ENCODE measurements at places on chromosomes 11 and 22.

DNA sequence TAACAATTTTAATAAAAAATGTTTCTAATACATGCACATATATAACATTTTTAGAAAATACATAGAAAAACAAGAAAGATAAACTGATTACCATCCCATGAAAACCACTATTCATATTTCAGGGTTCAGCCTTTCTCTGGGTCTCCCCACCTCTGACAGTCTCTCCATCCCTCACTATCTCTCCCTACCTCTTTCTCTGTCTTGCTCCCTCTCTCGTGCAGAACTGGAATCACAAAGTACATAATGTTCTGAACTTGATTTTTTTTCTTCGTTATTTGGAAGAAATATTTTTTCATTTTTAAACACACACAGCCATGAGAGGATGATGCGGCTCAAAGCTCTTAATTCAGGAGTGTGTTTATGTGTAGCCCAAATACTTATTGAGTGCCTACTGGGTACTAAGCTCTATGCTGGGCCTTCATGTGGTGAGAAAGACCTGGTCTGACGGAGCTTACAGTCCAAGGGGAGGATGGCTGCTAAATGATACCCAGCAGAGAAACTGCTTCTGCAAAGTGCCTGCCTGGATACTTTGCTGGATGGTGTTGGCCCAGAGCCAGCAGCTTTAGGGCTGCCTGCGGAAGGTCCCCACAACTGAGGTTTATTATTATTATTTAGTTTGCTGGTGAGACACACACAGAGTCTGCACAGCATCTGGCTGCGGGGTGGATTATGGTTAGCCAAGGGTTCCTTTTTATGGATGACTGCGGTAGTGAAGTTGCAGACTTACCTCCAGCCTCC, 42.6 kb downstream of the SC5D start:
- no peak for DNase-seq

GRCh38 chr11:86056351-86056854, 12.5 kb downstream of the PICALM start:
- DNase-seq: no peak

DNA sequence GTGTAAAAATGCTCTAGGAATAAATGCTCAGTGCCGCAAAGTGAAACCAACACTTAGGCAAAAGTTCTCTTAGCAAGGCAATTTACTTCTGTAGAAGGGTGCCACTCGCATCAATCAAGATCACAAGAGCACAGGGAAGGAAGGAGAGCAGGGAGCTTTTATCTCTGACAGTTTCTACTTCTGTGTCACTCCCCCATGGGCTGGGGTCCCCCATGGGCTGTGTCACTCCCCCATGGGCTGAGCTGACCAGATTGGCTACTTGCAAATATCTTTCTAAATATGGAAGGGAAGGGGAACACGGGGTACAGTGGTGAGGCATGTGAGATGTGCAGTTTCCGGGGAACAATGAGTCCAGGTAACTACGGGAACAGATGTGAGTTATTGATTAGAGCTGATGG, 397 bp downstream of the OR52N2 start:
- no peak for DNase-seq

DNA sequence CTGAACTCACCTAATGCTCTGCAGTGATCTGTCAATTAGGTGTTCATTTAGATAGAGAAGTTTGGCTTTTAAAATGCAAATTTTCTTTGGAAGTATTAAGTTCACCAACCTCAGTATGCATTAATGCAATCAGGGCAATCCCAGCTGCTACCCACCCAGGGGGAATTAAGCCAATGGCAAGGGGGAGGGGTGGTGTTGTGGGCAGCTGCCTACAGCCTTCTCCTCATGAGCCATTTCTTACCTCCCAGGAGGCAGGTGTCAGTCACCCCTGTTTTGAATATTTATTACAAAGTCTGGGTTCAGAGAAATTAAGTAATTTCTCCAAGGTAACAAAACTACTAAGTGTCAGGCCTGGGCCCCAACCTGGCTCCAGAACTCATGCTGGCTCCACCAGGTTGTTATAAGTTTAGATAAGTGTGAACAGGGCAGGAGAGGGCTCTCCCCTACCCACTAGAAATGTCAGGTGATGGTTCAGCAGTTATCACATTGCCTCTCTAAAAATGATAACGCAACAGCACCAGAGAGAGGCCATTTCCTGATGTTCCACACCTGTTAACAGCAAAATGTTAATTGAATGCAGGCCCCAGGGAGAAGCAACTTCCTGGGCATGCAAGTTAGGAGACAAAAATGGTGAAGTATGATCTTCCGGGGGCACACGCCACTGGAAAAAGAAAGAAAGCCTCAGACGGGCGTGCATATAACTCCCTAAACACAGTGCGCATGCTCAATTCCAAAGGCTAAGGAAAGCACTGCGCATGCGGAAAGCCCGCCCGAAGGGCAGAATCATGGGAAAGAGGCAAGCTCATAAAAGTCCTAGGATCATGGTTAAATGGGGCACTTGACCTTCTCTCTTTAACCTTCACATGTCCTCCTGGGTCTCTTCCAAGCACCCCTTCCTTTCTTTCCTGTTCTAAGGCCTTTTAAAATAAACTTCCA, 35.4 kb upstream of the GNAZ start:
- no peak for DNase-seq

DNA sequence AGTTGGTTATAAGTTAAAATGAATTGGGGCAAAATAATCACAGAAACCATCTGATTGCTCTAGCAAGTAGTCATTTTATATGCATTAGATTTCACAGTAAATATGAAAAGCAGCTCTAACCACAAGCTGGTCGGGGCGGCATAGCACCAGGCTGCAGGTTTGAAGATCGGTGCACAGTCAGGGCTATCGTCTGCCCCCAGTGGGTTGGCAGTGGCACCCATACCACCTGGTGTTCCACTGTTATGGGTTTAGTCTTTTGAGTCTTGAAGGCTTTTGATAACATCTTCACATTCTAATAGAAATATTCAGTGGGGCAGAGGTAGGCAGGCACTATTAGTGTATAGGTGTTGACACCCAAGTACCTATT, 62.1 kb downstream of the GRK3 start:
- no peak for DNase-seq
